ENCODE measurements at places on chromosomes 6 and 20. TPM values are rescaled to one million over a fixed set of nuclear protein-coding genes. Genes with fewer than 3 reads are reported as not detected.

The PABPC1L gene
- 0.42 TPM for polyA plus RNA-seq

The CASS4 gene
- 3.3 TPM for polyA plus RNA-seq

The NMBR gene
- polyA plus RNA-seq = not detected

The MYCT1 gene
- not detected for polyA plus RNA-seq

The SLC22A16 gene
- polyA plus RNA-seq = not detected

The TCF15 gene
- not detected for polyA plus RNA-seq

The LY6G6F gene
- polyA plus RNA-seq = not detected

The GSTA2 gene
- not detected for polyA plus RNA-seq

The OPN5 gene
- polyA plus RNA-seq = not detected

The TBC1D32 gene
- polyA plus RNA-seq = not detected

The LY6G6C gene
- polyA plus RNA-seq = not detected

The CDH26 gene
- polyA plus RNA-seq = 0.55 TPM

The DAAM2 gene
- not detected for polyA plus RNA-seq

The RHAG gene
- not detected for polyA plus RNA-seq

The GCNT2 gene
- 0.75 TPM for polyA plus RNA-seq

The FILIP1 gene
- not detected for polyA plus RNA-seq

The FKBP1C gene
- not detected for polyA plus RNA-seq

The TMC2 gene
- not detected for polyA plus RNA-seq

The CD24 gene
- polyA plus RNA-seq = not detected

The TINAG gene
- not detected for polyA plus RNA-seq

The GSTA3 gene
- not detected for polyA plus RNA-seq

The GNMT gene
- not detected for polyA plus RNA-seq

The USP49 gene
- polyA plus RNA-seq = 0.37 TPM

The PROCR gene
- 3.6 TPM for polyA plus RNA-seq

The TMEM151B gene
- polyA plus RNA-seq = not detected

The TRIM15 gene
- polyA plus RNA-seq = not detected

The AIF1 gene
- polyA plus RNA-seq = 11.0 TPM

The CCN6 gene
- polyA plus RNA-seq = not detected

The PRKN gene
- polyA plus RNA-seq = 2.6 TPM

The BLCAP gene
- polyA plus RNA-seq = 63.7 TPM

The CRISP2 gene
- not detected for polyA plus RNA-seq

The APOM gene
- polyA plus RNA-seq = 4.9 TPM

The OR2H2 gene
- polyA plus RNA-seq = not detected

The TFAP2D gene
- polyA plus RNA-seq = not detected

The DSTN gene
- 147 TPM for polyA plus RNA-seq

The CAGE1 gene
- 0.05 TPM for polyA plus RNA-seq

The WFDC12 gene
- not detected for polyA plus RNA-seq

The PRDM13 gene
- not detected for polyA plus RNA-seq

The SAPCD1 gene
- 0.89 TPM for polyA plus RNA-seq

The HLA-DPA1 gene
- polyA plus RNA-seq = 40.0 TPM

The NKAIN4 gene
- not detected for polyA plus RNA-seq

The FRMD1 gene
- not detected for polyA plus RNA-seq

The TGM2 gene
- 0.09 TPM for polyA plus RNA-seq

The DDO gene
- not detected for polyA plus RNA-seq

The RIMS1 gene
- polyA plus RNA-seq = not detected

The PET117 gene
- polyA plus RNA-seq = 23.9 TPM

The SPATS1 gene
- not detected for polyA plus RNA-seq

The TMEM217 gene
- 0.31 TPM for polyA plus RNA-seq

The PTK6 gene
- polyA plus RNA-seq = 0.59 TPM

All from CD4-positive, alpha-beta memory T cell (primary cell).